Suppressor macrophage treated with lipopolysaccharide for 4 hours (primary cell): ENCODE measurements at places on chromosomes 4 and X.

GRCh38 chr4:109383823-109384222 is 49.8 kb upstream of the SEC24B start:
- no peak for DNase-seq

DNA sequence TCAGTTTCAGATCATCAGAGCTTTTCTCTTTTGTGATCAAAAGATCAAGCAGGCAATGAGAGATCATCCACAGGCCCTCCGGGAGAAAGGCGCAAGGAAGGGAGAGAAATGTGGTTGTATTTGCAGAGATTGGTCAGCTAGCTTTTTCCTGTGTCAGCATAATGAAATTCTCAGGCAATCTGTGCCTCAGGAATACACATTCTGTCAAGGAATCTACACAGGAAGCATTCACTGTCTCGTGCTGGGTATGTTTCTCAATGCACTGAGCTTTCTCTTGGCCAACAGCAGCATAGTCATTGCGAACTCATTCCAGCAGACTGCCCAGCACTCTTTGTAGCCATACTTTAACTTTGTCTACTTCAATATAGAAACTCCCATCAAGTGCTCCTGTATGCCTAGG is 413.7 kb downstream of the PPP3CA start:
- peak; percentile 57 for DNase-seq

- no peak for DNase-seq
Measured at GRCh38 chr4:149707862-149708261, 107.8 kb downstream of the IQCM start.

- no peak for DNase-seq
Measured at GRCh38 chr4:135411251-135411650, 1209.7 kb upstream of the PABPC4L start.

- DNase-seq, result no peak
Measured at GRCh38 chr4:24237709-24238108, 346.6 kb downstream of the DHX15 start.

DNA sequence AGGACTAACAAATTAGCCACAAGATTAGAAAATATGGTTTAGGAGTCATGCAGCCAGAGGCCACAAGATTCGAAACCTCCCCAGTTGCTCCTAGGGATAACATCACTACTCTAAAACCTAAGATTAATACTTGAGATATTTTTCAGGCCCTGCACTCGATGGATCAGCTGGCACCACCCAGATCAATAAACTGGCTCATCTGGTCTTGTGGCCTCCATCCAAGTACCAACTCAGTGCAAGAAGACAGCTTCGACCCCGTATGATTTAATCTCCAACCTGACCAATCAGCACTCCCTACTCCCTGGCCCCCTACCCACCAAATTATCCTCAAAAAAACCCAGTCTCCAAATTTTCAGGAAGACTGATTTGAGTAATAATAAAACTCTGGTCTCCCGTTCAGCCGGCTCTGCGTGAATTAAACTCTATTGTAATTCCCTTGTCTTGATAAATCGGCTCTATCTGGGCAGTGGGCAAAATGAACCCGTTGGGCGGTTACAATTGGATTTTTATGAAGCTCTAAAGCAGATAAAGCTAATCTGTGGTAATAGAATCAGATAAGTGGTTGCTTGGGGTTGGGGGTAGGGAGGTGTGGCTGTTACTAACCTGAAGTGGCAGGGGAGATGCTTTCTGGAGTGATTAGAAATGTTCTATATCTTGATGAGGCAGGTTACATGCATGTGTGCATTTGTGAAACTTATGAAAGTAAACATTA is 91.8 kb upstream of the ATXN3L start:
- DNase-seq, result no peak

GRCh38 chr4:162450531-162451035 is 286.8 kb upstream of the FSTL5 start:
- DNase-seq, result no peak

DNA sequence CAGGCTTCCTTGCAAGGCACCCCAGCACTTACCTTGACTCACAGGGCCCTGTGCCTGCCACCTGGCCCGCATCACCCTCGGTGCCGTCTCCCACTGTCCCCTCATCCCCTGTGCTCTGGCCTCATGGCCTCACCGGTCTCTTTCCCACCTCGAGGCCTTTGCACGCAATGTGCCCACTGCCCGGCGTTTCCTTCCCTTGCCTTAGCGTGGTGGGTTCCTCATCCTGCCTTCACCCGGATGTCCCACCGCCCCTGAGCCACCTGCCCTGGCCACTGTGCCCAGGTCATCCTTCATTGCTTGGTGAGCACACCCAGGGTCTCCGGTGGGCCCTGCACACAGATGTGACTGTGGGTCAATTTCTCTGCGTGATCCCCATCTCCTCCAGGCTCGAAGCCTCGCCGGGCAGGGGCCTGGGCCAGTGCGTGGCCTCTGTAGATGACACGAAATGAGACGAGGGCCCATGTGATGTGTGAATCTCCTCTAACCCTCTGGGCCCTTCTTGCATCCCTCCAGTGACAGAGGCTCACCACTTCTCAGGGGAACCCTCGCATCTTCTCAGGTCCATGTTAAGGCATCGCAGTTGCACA is 4.6 kb downstream of the HTRA3 start:
- no peak for DNase-seq

GRCh38 chrX:2627272-2627867 is 63.7 kb upstream of the CD99 start:
- no peak for DNase-seq

DNA sequence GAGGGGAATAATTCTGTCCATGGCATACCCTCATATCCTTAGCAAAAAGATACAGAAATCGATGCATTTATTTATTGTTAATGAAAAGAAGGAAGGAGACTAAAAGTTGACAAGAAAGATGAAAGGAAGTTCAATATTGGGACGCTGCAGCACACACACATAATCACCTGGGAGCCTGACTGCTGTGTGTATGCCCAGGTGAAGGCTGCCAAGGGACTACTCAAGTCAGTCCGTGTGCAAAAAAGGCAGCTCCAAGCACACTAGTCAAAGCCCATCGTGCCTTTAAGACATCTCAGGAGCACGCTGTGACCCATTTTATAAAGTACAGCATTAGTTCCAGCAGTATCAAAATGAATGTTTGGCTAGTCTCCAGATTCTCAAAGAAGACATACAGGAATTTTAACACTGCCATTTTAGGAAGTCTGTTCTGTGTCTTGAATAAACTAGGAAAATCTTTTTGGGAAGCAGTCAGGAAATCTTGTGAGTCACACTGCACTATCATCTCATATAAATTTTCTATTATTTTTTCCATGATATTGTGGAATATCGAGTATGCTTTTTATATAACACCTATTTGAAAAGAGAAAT is 363.9 kb downstream of the GASK1B start:
- DNase-seq, result no peak

DNA sequence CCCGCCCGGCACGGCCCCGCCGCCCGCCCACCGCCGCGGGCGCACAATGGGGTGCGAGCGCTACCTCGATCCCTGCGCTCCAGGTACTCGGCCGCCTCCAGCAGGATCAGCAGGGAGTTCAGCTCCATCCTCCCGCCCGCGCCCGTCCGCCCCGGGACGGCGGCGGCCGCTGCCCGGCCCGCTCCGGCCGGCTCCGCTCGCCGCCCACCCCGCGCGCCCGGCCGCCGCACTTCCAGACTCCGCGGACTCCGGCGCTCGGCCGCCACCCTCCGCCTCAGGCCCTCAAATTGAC is at the start of gene MXD4:
MXD4 (minus strand) TSS at position 257 of the 292 bp plus-strand sequence; CDS start at position 128, 129 bp downstream.
- no peak for DNase-seq

- no peak for DNase-seq
Measured at GRCh38 chrX:627995-628394, 2.6 kb upstream of the SHOX start.

GRCh38 chr4:184102927-184103326 is 114.7 kb downstream of the ENPP6 start:
- no peak for DNase-seq

- DNase-seq, result no peak
Measured at GRCh38 chr4:163495900-163496299, 1.4 kb downstream of the TMA16 start.

GRCh38 chr4:31272331-31273061 is 552.3 kb downstream of the PCDH7 start:
- no peak for DNase-seq

GRCh38 chr4:159016593-159017024 is 86.3 kb upstream of the RAPGEF2 start:
- DNase-seq, result no peak

- DNase-seq, result no peak
Measured at GRCh38 chr4:35500812-35501211, 743.5 kb downstream of the ARAP2 start.

DNA sequence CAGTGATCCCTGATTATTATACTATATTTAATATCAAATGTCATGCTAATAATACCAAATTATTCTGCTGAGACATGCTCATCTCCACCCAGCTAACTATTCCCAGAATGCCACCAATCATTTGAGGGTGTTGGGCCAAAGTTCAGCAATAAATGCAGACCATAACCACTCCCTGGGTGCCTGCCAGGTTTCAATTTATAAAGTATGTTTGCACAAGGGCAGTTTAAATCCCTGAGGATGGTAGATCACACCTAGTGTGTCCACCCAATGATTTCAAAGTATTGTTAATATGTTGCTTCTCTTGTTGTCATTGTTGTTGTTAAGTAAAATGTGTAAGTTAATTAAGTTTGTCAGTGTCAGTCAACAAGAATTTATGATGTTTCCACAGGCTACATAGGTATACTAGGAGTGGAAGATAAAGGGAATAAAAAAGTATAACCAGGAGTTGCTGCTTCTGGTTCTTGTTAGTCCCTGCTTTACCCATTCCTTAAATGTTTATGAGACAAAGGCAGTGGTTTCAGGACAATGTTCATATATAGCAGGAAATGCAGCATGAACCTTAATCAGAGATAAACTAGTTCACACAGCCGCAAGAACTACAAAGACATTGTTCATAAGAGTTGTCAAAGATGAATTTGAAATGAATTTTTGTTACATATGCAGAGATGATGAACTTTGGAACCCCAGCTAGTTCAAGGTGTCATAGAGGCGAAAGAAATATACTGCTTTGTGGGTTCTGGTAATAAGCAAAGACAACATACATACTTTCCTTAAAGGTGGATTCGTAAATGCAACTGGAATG is 25.5 kb downstream of the HPGD start:
- DNase-seq, result no peak

DNA sequence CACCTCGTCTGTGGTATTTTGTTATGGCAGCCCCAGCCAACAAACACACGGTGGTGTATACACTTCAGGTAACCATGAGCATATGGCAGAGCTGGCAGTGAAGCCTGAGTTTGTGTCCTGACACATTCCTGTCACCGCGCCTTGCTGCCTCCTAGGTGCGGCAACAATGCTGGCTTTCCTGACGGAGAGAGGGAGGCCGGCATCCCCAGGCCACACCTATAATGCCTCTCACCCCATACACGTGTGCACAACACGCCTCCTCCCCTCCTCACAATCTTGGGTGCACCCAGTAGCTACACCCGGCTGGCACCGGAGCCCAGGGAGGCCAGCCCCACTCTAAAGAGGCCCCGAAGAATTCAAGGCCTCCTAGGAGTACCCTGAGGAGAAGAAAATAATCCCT is 158.5 kb downstream of the NSUN7 start:
- no peak for DNase-seq

DNA sequence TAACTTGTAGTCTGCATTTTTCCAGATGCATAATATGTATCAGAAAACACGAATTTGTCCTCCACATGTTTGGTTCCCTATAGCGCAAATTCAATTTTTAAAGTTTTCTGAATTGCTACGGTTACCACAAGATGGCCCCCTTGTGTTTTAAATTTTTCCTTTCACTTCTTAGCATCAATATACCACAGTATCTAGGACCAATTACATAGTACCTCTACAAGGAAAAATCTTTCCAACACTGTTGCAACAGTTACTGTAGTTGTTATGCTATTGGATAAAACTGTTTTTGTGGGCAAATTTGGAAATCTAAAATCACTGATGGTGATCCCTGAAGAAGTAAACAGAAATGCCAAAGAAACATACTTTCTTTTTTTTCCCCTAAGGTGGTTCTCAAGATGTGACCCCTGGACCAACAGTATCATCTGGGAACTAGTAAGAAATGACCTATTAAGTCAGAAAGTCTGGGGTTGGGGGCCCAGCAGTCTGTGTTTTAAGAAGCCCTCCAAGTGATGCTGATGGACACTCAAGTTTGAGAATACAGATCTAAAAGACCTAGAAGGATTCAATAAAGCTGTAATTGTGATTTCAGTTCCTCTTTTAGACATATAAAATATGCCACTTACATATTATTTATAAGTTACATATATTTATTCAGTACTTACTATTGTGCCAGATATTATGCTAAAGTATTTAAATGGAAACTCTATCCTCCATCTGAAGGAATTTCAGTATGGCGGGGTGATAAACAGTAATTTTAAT is 3.1 kb downstream of the ZGRF1 start:
- peak; percentile 50 for DNase-seq

- no peak for DNase-seq
Measured at GRCh38 chrX:70464051-70464450, 19.4 kb downstream of the DLG3 start.

- no peak for DNase-seq
Measured at GRCh38 chrX:39830414-39830813, 267.3 kb downstream of the BCOR start.

GRCh38 chrX:30735839-30736238 is 82.6 kb downstream of the GK start:
- DNase-seq, result peak; percentile 68

DNA sequence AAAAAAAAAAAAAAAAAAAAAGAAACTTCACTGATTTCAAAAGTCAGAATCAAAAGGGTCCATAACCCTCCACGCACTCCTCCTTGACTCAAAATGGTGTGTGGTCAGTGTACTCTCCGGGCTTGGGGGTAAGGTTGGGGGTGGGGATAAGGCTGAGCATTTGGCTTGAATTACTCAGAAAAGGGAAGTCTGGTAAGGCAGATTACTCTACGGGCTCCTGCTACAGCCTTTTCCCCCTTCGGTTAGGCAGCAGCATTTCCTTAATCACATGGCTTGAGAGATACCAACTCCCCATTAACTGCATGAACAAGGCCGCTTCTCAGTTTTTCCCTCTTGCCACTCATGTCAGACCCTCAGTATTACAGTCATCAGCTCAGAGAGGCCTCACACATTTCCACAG is 135.4 kb upstream of the DUSP21 start:
- no peak for DNase-seq

- DNase-seq, result peak; percentile 79
Measured at GRCh38 chr4:74320559-74321118, 12.4 kb downstream of the EPGN start.
